ENCODE measurements at places on chromosomes 5 and 9. TPM values are rescaled to one million over a fixed set of nuclear protein-coding genes. Genes with fewer than 3 reads are reported as not detected.

GCNT1 gene
- 30.0 TPM for total RNA-seq

SMC5 gene
- 30.6 TPM for total RNA-seq

CENPH gene
- total RNA-seq, result 7.3 TPM

CDC20B gene
- not detected for total RNA-seq

CDH9 gene
- 0.18 TPM for total RNA-seq

WASHC1 gene
- total RNA-seq, result 6.8 TPM

NPR3 gene
- total RNA-seq, result 422 TPM

TMEM174 gene
- total RNA-seq, result not detected

PCDHGB1 gene
- total RNA-seq, result 3.3 TPM

DOK3 gene
- 1.7 TPM for total RNA-seq

KCNV2 gene
- total RNA-seq, result not detected

NR6A1 gene
- 0.14 TPM for total RNA-seq

CER1 gene
- total RNA-seq, result not detected

TMEM215 gene
- total RNA-seq, result not detected

FCN2 gene
- not detected for total RNA-seq

MROH2B gene
- total RNA-seq, result not detected

LTC4S gene
- 0.65 TPM for total RNA-seq

CSF2 gene
- not detected for total RNA-seq

AQP3 gene
- total RNA-seq, result 12.2 TPM

WDR38 gene
- not detected for total RNA-seq

IFNK gene
- not detected for total RNA-seq

ZFP37 gene
- 2.3 TPM for total RNA-seq

SLC34A1 gene
- total RNA-seq, result not detected

ENTR1 gene
- 31.3 TPM for total RNA-seq

AMBP gene
- 0.28 TPM for total RNA-seq

AFAP1L1 gene
- 2.4 TPM for total RNA-seq

PCA3 gene
- not detected for total RNA-seq

NIPAL4 gene
- 0.14 TPM for total RNA-seq

PCDHB12 gene
- total RNA-seq, result 0.09 TPM
